ENCODE measurements at places on chromosomes 11 and 22. TPM values are rescaled to one million over a fixed set of nuclear protein-coding genes. Genes with fewer than 3 reads are reported as not detected.

DNA sequence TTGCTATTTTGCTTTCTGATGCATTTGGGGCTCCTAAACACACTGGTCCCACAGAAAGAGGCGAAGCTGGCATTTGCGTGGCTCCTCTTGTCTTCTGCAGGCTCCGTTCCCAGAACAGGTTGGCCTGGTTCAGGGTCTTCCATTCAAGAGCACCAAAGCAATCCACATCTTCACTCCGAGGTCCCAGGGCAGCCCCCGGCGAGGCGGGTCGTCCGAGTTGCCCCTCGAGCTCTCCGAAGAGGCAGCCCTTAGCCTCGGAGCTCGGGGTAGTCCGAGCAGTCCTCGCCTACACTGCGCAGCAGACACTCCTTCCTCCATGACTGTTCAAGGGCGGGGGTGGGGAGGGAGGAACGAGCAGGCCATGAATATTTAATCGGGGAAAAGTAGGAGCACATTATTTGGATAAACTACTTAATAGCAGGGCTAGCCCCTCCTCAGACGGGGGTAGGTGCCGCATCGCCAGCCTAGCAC is 321.3 kb downstream of the BLID start:
- no peak for DNase-seq
- H3K36me3 ChIP-seq = no peaks in the 10 kb centered on the region
- H3K27me3 ChIP-seq = no peaks in the 10 kb centered on the region
- no peak overlapping the region for H3K4me3 ChIP-seq

- H3K4me3 ChIP-seq = no peak overlapping the region
- no peaks in the 10 kb centered on the region for H3K4me1 ChIP-seq
- no peaks in the 10 kb centered on the region for H3K36me3 ChIP-seq
- no peaks in the 10 kb centered on the region for H3K27me3 ChIP-seq
- no peak for DNase-seq
These were observed 9.5 kb upstream of the DENND5A start for GRCh38 chr11:9274499-9275258.

DNA sequence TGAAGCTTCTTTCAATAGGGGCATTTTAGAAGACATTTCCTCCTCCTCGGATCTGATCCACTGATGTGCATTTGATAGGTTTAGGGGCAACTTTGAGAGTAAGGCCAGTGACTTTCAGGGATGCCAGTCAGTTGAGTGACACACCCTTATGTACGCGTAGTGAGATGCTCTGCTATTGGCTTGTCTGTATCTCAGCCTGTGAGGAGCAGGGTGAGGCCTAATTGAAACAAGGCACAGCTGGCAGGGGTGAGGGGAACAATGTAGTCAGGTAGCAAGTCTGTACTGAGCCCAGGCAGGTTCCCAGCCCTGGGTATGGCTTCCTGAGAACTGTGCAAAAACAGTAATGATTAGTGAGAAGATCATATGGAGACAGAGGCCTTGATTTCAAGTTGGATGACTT is 61.5 kb downstream of the STIM1 start:
- no peaks in the 10 kb centered on the region for H3K36me3 ChIP-seq
- H3K27ac ChIP-seq = no peak overlapping the region
- no peaks in the 10 kb centered on the region for H3K4me1 ChIP-seq
- H3K4me3 ChIP-seq = no peak overlapping the region
- no peaks in the 10 kb centered on the region for H3K27me3 ChIP-seq
- no peak for DNase-seq

- H3K4me1 ChIP-seq = no peaks in the 10 kb centered on the region
- H3K27me3 ChIP-seq = no peaks in the 10 kb centered on the region
- no peak overlapping the region for H3K4me3 ChIP-seq
These were observed 19.4 kb upstream of the CCDC179 start for GRCh38 chr11:22879630-22880029.

GRCh38 chr11:25733777-25734176 is 598.2 kb upstream of the ANO3 start:
- no peak overlapping the region for H3K4me3 ChIP-seq
- no peaks in the 10 kb centered on the region for H3K4me1 ChIP-seq
- DNase-seq = no peak

- no peak for DNase-seq
- peaks cover 9% of the 10 kb centered on the region for H3K4me1 ChIP-seq
- H3K27ac ChIP-seq = no peak overlapping the region
- no peaks in the 10 kb centered on the region for H3K27me3 ChIP-seq
- no peak overlapping the region for H3K4me3 ChIP-seq
These were observed 18.4 kb upstream of the CABP7 start for GRCh38 chr22:29701155-29701999.

GRCh38 chr22:22378446-22379415 is 129.8 kb downstream of the ZNF280B start:
- H3K4me1 ChIP-seq = no peaks in the 10 kb centered on the region
- H3K27me3 ChIP-seq = peaks cover 75% of the 10 kb centered on the region
- DNase-seq = no peak
- no peaks in the 10 kb centered on the region for H3K36me3 ChIP-seq

DNA sequence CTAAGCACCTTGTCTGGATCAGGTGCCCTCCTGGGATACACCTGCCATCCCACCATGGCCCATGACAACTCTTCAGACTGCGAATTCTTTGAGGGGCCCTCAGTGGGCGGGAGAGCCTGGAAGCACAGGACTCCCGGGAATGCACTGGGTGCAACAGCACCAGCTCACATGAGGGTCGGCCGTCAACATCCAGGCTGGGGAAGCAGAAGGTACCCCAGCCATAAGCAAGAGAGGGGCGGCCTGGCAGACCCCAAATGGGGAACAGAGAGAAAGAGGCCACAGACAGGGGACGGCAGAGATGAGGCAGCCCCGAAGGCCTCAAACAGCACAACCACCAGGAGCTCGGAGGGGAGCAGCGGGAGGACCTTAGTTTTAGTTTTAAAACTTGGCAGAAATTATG is 94.4 kb downstream of the PHF21B start:
- no peaks in the 10 kb centered on the region for H3K4me1 ChIP-seq
- no peak for DNase-seq

GRCh38 chr22:19719050-19719482 is 4.3 kb upstream of the GP1BB start:
- peaks cover 96% of the 10 kb centered on the region for H3K27me3 ChIP-seq
- H3K36me3 ChIP-seq = peaks cover 5% of the 10 kb centered on the region
- H3K4me3 ChIP-seq = no peak overlapping the region
- peaks cover 26% of the 10 kb centered on the region for H3K4me1 ChIP-seq
- no peak for DNase-seq

Gene MAFF
- total RNA-seq = 6.2 TPM

Gene PTGDR2
- total RNA-seq = not detected

Gene NTM
- total RNA-seq = 20.0 TPM

Gene CARD18
- total RNA-seq = not detected

Gene IL18
- 1.1 TPM for total RNA-seq

Gene DMC1
- 7.1 TPM for total RNA-seq

Gene ARHGEF17
- 12.9 TPM for total RNA-seq
